ENCODE measurements at places on chromosomes 5 and 9.

- DNase-seq: no peak
These were observed 18.9 kb downstream of the SLCO4C1 start for GRCh38 chr5:102277144-102277543.

DNA sequence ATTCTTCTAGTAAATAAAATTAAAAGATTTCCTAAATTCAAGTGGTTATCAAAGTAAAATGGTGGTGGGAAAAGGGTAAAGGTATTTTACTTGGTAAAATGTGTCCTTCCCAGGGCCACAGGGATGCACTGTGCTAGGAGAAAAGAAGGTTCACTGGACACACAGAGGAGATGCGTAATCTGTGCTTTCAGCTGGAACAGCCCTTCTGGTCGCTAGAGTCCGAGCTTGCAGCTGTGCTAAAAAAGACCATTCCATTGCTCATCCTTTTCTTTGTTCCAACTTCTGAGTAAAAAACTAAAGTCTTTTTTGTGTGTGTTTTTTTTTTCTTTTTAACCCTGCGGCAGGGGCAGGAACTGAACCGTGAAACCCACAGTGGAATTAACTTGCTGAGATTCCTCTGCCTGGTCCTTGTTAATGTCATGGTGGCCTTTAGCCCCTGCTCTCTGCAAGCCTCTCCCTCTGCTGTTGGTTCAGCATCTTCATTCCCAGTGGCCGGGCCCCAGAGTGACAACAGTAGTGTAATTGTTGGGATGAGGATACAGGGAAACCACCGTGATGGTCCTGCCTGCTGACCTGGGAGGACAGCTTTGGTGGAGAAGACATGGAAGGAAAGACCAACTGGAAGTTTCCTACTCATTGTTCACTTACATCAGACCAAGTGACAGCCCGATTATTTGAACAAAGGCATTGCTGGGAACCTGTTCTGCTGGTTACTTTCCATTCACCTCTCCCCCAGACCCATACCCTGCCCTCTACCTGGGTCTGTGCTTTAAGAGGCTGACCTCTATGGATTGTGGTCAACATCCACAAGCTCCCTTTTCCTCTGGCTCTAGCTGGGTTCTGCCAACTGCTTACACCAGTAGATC is 31.9 kb upstream of the FSTL4 start:
- no peak for DNase-seq

- peak; percentile 63 for DNase-seq
These were observed 157.0 kb upstream of the LHFPL2 start for GRCh38 chr5:78805474-78806124.

DNA sequence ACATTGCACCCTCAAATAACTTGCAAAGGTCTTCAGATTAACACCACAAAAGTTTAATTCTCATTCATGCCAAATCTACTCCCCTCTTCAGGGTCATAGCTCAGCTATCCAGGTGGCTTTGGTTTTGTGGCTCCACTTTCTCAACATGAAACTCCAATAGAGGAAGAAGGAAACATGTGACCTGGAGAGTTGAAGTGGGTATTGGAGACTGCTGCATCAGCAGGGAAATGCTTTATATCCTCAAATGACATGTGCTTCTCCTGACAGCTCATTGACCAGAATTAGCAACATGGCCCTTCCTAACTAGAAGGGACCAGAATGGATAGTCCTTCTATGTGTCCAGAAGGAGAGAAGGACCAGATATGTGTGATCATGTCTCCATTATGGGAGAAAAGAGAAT is 73.6 kb downstream of the TLR4 start:
- DNase-seq: no peak

Data from SK-N-SH (cell line).